Neural crest cell (in vitro differentiated cells): ENCODE measurements at places on chromosomes 7 and 10. TPM values are rescaled to one million over a fixed set of nuclear protein-coding genes. Genes with fewer than 3 reads are reported as not detected.
A peak's percentile ranks its signal among the peaks of the same experiment; 100 is the strongest.

DNA sequence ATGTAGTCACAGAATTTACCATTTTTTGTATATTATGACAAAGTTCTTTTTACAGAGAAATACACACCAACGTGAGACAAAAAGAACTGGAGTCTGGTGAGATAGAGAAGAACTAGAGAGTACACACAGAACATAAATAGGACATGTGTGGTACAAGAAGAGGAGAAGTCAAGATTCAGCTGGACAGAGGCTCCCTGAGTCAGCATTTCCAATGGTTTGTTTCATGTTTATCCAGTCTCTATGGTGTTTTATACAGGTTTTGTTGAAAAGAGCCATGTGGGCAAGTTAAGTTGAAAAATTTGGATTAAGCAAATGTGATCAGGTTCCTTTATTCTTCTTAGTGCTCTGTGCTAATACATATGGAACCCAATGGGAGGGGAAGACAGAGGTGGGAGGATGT is 105.5 kb upstream of the AKR1E2 start:
- no peak for DNase-seq

DNA sequence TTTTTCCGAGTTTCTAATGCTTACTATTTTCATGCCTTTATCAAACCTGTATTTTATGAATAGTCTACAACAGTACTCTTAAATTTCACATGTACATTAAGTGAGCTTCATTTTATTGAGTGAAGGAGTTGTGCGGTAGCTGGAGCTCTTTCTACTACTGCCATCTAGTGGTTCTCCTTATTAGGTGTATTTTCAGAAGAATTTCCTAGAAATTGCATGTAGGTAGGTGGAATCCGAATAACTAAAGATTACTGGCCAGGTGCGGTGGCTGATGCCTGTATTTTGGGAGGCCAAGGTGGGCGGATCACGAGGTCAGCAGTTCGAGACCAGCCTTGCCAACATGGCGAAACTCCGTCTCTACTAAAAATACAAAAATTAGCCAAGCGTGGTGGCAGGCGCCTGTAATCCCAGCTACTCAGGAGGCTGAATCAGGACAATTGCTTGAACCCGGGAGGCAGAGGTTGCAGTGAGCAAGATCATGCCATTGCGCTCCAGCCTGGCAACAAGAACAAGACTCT is 38.3 kb downstream of the LRRC72 start:
- DNase-seq: no peak

GRCh38 chr10:101856626-101857025 is 13.0 kb upstream of the KCNIP2 start:
- DNase-seq: no peak

- DNase-seq: no peak
Observed at GRCh38 chr7:94405506-94405905, 10.8 kb downstream of the COL1A2 start.

GRCh38 chr10:104641187-104641936 is at the start of gene SORCS3:
SORCS3 (plus strand) TSS chr10:104641290.
- DNase-seq: peak; percentile 28

DNA sequence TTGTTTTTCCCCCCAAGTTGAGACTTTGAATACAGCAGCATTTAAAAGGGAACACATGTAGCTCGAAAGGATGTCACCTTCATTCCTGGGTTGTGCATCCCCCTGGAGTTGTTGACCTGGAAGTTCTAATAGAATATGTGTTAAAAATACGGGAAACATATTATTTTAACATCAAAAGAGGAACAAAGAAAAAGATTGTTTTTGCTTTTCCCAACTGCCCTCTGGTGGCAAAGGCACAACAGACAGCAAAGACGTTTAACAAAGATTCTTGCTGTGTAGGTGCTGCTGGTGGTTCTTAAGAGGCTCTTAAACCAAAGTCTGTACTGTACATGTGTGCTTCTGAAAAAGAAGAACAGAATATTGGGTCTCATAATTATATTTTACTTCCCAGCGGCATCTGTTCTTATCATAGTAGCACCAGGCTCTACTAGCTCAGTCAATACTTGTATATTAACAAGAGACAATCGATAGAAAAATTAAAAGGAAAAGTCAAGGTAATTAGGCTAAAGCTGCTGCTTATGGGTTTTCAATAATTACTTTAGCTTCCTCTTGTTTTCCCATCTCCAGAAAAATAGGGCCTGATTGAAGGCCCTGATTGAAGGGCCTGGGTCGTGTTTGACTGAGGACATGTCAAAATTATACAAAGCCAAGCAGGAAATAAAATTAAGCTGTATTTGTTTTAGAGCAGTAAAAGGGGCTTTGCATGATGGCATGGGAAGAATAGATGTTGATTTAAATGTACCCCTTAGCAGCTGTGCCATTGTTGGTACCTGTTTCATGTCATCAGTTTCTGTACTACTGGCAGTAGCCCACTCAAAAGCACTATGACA is 384.2 kb upstream of the LRGUK start:
- DNase-seq: peak; percentile 4

GPNMB gene
- total RNA-seq: not detected in 2 replicates

COL13A1 gene
- 8.1 and 9.5 TPM in 2 replicates for total RNA-seq

SCART1 gene
- total RNA-seq: 1.4 and 1.6 TPM in 2 replicates
